ENCODE measurements at places on chromosomes 7 and 10.

- no peak for DNase-seq
Measured at GRCh38 chr10:78296785-78297184, 263.1 kb downstream of the RPS24 start.

DNA sequence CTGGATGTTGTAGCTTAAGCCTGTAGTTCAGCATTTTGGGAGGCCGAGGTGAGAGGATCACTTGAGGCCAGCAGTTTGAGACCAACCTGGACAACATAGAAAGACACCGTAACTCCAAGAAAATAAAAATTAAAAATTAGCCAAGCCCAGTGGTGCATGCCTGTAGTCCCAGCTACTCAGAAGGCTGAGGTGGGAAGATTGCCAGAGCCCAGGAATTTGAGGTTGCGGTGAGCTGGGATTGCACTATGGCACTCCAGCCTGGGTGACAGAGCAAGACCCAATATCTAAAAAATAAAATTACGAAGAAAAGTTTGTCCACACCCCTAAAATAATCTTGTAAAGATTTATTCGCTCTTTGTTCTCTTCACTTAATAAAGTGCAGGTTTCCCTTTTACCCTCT lies 951.0 kb downstream of the TYW1 start:
- DNase-seq, result no peak

DNA sequence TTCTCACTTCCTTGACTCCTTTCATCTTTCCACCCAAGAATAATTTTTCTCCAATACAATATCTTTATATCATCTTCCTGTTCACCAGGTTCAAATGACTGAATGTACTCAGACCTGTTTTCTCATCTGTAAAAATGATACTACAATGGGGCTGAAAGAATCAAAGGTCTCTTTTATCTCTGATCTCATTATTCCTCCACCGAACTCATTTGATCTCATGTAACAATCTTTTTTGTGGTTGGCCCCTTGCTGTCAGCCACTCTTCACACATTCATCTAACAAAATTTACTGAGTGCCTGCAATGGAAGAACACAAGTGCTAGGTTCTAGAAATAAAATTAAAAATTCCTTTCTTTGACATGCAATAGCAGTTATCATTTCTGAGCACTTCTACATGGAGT lies 65.0 kb downstream of the GRM8 start:
- no peak for DNase-seq

GRCh38 chr10:124701435-124701834 lies 42.7 kb downstream of the FAM53B start:
- no peak for DNase-seq

GRCh38 chr7:25656581-25657026 lies 428.3 kb upstream of the NPVF start:
- DNase-seq, result no peak

DNA sequence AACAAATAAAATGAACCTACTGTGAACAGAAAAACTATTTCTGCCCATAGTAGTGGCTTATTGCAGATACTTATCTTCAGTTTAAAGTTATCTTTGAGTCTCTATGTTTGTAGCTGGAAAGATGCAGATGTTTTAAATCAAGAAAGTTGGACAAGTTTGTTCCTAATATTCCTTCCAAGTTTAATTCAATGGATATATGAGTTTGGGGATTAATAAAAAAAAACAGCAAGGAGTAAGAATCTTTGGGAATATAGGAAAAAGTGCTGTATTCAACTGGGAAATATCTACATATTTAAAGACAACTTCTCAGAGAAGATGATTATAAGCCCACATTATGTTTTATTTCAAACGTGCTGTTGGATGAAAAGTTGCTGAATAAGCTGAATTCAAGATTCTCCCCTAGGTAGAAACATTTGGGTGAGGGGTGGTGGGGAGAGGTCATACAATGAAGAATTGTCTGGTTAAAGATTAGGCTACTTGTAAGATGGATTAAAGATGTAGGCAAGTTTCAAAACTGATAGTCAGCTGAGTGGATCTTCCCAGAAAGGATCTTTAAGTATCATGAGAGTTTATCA lies 1135.2 kb downstream of the CNTNAP2 start:
- DNase-seq, result no peak

DNA sequence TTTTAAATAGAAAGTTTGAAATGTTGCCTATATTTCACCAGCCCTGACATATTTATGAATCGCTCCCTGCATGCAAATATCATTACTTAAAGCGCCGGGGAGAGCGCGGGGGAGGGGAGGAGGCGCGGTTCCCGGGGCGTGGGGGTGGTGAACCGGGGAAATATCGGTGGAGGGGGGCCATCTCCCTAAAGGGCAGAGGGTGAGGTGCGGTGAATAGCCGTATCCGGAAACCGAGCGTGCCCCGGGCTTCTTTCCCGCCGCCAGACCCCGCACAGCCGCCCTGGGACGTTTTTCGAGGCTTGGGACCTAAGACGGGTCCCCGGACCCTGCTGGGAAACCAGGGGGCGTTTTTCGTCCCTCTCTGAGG lies 6.9 kb upstream of the ZNF503 start:
- DNase-seq, result no peak

GRCh38 chr7:149884016-149884415 lies 10.2 kb downstream of the ATP6V0E2 start:
- DNase-seq, result no peak

DNA sequence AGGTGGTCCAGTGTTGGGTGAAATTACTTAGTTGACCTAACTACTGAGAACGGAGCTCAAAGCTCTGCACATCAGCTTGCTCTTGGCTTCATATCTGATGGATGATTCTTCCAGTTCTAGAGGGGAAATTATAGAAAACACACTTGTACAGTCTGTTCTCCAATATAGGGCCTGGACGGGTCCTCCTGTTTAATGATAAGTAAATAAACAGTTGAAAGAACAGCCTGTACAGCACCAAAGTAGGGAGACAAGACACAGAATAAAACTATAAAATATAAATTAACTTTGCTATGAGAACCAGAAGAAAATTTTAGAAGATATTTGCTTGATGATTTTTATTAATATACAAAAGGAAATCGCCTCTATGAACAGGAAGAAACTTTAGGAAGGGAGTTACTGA lies 271.7 kb downstream of the STK31 start:
- DNase-seq, result no peak

DNA sequence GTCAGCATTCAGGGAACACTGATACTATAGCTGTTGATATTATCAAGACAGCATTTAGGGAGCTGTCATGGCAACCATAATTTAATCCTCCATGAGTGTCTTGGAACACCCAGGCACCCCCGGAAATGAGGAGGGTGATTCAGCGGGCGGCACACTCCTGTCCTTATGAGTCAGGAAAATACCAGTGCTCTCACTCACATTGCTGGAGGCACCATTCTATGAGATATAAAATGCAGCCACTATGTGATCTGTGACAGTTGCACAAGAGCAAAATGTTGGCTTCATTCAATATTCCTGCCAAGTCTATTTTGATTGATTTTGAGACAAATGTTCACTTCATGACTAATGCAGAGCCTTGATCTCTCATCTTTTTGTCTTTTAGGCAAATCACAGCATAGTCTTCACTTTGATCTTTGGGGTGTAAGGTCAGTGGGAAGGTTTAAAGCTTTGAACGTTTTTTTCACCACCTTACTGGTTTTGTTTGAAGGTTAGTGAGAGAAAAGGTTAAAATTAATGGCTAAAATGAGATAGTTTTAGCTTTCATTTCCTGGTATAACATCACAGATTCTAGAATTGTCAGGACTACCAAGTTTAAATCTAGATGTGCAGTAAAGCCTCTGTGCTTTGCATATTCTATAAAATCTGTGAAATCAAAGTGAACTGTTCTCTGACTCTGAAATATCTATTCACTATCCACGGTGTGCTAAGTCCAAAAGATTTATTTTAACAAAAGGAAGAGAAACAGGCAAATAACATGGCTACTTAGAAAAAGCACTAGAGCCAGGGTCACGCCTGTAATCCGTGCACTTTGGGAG lies 12.4 kb upstream of the ARHGAP12 start:
- no peak for DNase-seq

DNA sequence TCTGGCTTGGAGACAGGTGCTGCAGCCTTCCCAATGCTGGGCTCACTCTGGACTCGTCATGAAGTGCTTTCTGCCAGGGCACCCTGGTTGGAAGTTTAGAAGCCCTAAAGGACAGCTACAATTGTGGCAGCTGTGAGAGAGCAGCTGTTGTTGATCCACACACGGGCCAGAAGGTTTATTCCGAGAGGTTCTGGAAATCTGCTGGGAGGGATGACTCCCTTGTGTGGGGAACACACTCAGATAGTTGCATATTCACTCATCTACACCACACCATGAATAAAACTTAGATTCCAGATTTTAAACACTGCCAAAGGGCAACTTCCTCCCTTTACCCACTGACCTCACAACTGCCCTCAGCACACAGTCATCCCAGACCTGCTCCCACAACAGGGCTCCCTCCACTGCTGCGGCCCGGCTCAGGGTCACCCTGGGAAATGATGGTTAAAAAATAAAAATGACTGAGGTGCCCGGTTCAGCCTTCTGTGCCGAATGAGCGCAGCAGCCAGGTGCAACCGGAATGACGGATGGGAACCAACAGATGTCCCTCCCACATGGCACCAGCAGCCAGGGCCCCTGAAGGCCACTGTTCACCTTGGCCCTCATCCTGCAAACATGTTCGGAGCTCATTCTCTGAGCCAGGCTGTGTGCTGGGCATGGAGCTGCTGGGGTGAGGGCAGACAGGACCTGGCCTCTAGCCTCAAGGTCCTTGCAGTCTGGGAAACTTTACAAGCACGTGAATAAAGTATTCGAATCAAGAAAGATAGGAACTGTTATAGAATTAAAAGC lies 40.2 kb downstream of the ASB13 start:
- DNase-seq, result no peak

GRCh38 chr10:17161775-17162174 lies 32.2 kb upstream of the CUBN start:
- DNase-seq, result no peak

DNA sequence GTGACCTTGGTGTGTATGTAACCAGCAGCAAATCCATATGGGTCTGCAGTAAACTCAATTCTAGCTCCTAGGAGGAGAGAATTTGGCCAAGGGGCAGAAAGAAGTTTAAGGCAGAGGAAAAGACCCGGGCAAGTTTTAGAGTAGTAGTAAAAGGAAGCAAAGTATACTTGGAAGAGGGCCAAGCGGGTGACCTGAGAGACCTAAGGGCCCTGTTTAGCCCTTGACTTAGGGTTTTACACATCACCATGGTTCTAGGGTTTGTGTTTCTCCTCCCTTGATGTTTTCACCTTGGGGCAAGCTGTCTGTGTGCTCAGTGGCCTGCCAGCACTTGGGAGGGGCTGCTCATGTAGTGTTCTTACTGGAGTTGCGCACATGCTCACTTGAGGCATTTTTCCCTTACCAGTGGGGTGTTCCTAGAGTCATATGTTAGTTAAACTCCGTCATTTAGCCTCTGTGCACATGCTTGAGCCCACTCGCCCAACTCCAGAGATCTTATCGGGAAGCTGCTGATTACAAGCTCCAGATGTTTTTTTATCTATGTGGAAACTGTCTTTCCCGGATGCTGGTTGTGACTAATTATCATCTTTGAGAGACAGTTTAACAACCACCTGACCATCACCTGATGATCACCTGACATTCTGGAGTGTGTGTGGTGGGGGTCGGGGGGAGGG lies 137.6 kb upstream of the PRSS1 start:
- DNase-seq, result no peak

- no peak for DNase-seq
Measured at GRCh38 chr7:1238931-1239802, 6.5 kb downstream of the UNCX start.

DNA sequence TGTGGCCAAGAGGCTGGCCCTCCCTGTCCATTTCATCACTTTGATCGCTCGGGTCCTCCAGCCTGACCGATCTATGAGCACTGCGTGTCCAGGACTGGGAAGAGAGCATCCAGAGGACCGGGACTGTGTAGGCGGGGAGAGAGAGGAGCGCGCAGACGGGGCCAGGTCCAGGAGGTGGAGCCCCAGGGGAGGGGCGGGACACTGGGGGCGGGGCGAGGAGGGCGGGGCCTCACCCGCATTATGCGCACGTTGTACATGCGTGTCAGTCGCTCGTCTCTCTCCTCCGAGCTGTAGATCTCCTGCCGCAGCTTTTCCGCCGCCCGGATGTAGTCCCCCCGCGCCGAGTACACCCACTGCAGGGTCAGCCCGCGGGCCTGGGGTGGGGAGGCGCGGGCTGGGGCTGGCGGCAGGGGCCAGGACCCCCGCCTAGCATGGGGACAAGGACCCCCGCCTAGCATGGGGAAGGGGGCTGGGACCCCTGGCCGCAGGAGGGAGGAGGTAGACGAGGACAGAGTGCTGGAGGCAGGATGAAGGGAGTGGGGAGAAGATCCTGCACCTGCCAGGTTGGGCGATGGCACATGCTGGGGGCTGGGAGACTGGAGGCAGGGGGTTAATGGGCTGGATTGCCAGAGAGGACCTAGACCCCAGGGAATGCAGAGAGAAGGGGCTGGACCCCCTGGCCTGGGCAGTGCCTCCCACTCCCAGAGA lies 14.3 kb downstream of the MOSPD3 start:
- DNase-seq, result peak; percentile 87

- no peak for DNase-seq
Measured at GRCh38 chr7:16978358-16979244, 96.8 kb upstream of the AGR3 start.

DNA sequence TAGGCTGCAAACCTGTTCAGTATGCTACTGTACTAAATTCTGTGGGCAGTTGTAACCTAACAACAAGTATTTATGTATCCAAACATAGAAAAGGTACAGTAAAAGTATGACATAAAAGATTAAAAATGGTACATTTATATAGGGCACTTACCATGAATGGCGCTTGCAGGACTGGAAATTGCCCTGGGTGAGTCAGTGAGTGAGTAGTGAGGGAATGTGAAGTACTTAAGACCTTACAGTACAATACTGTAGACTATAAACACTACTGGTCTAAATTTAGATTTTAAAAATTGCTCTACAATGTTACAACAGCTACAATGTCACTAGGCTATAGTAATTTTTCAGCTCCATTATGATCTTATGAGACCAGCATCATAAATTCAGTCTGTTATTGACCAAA lies 146.0 kb upstream of the GNAI1 start:
- no peak for DNase-seq

DNA sequence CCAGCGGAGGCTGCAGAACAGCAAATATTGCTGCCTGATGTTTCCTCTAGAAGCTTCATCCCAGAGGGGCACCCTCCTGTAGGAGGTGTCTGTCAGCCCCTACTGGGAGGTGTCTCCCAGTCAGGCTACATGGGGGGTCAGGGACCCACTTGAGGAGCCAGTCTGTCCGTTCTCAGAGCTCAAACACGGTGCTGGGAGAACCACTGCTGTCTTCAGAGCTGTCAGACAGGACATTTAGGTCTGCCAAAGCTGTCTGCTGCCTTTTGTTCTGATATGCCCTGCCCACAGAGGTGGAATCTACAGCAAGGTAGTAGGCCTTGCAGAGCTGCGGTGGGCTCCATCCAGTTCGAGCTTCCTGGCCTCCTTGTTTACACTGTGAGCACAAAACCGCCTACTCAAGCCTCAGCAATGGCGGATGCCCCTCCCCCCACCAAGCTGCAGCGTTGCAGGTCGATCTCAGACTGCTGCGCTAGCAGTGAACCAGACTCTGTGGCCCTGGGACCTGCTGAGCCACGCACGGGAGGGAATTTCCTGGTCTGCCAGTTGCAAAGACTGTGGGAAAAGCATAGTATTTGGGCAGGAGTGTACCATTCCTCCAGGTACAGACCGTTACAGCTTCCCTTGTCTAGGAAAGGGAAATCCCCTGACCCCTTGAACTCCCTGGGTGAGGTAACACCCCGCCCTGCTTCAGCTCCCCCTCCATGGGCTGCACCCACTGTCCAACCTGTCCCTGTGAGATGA lies 17.7 kb upstream of the MINDY3 start:
- no peak for DNase-seq
